ENCODE measurements at places on chromosomes 12 and 14.
A peak's percentile ranks its signal among the peaks of the same experiment; 100 is the strongest.

- no peak for DNase-seq
Measured at GRCh38 chr14:59123975-59124374, 64.5 kb upstream of the DAAM1 start.

GRCh38 chr14:71314717-71315116, 407.5 kb downstream of the PCNX1 start:
- no peak for DNase-seq

DNA sequence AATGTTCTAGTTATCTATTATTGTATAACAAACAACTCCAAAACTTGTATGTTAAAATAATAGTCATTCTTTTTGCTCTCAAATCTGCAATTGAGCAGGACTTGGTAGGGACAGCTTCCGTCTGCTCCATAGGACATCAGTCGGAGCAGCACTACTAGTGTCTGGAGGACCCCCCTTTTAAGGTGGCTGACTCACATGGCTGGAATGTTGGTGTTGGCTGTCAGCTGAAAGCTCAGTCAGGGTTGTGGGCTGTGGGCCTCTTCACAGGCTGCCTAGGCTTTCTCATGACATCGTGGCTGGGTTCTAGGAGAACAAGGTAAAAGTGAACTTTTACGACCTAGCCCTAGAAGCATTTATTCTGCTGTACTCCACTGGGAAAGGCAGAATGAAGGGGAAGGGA, 160.6 kb downstream of the ANO4 start:
- DNase-seq: no peak

DNA sequence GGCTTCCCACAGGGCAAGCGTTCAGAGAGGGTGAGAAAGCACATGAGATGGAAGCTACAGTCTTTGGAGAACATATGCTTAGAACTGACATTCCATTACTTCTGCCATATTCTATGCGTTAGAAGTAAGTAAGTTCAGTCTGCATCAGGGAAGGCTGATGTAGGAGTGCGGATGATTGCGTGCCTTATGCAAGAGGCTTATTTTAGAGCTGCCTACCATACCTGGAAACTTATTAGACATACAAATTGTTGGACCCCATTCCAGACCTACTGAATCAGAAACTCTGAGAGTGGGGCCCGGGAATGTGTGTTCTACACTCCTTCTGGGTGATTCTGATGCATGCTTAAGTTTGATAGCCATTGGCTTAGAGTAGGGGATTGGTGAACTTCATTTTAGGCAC, 174.9 kb downstream of the KTN1 start:
- no peak for DNase-seq

- peak; percentile 59 for DNase-seq
Measured at GRCh38 chr12:57086493-57087009, 2.4 kb upstream of the NAB2 start.

GRCh38 chr12:116043659-116044535, 233.6 kb downstream of the MED13L start:
- no peak for DNase-seq

- no peak for DNase-seq
Measured at GRCh38 chr14:104973385-104974145, 4.6 kb downstream of the AHNAK2 start.

- DNase-seq: no peak
Measured at GRCh38 chr12:109855377-109855776, 22.2 kb upstream of the TRPV4 start.

DNA sequence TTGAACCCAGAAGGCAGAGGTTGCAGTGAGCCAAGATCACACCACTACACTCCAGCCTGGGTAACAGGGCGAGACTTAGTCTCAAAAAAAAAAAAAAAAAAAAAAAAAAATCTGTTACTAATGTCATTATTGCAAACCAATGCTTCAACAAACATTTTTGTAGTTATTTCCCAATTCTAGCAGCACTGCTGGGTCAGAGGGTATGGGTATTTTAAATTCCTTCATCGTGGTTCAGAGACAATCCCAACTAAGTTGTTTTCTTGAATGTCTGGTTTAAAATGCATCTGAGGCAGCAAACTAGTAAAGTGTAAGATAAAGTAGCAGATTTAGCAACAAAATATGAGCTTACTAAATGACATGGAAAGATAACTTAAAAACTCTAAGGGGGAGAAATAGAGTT, 65.6 kb downstream of the FERMT2 start:
- no peak for DNase-seq

DNA sequence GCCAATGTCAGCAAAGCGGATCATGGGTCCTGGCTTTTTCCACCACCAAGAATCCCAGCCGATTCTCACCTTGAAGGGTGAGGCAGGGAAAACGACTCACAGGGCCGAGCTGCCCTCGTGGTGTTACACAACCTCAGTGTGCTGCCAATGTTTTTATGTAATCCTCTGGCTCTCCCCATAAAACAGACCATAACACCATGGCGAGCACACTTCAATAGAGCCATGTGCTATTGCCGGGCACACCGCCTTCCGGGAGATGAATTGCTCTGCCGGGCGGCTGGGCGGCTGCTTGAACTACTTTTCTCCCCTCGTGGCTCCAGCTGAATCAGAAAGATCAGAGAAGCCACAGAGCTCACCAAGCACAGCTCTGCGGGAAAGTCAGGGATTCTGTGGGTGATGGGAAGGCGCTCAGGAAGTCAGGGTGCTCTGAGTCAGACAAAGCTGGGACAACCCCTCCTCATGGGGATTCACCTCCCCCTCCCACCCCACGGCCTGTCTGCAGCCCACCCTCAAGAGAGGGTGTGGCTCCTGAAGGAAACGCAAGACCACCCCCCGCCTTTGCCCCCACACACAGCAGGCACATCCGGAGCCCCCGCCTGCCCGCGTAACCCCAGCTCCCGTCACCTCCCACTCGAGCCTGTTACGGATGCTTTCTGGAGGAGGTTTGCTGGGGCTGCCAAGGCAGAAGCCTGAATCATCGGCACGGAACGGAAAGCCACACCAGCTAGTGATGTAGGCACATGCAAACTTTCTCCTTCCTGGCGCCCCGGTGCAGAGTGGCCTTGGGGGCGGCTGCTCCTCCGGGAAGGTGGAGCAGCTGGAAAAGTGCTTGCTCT, 1.8 kb downstream of the GALNT9 start:
- DNase-seq: peak; percentile 40

GRCh38 chr12:54941659-54942058, 42.9 kb downstream of the TESPA1 start:
- DNase-seq: no peak

DNA sequence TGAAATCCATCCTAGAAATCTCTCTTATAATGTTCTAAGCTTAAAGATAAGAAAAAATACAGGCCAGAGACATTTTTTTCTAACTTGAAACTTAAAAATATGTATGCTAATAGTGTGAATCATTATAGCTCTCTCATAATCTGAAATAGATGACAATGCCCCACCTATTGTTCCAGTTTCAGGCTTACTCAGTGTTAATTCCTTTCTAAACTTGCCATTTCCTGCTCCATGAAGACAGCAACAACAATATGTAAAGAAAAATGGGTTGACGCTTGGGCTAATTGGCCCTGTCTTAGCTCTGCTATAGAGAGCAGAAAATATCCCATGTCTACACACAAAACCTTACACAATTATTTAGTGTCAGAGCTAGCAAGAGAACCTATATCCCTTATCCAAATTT, 37.1 kb downstream of the LMO3 start:
- DNase-seq: no peak

GRCh38 chr12:7877420-7877819, 4.7 kb upstream of the SLC2A14 start:
- no peak for DNase-seq
